Stimulated activated CD8-positive, alpha-beta memory T cell treated with anti-CD3 and anti-CD28 coated beads, Interleukin-7, amount 100 ng/mL, for 1 hour (primary cell): ENCODE measurements at places on chromosomes 1 and 21.

GRCh38 chr1:10444795-10445397 is 4.9 kb upstream of the CORT start:
- DNase-seq: no peak

DNA sequence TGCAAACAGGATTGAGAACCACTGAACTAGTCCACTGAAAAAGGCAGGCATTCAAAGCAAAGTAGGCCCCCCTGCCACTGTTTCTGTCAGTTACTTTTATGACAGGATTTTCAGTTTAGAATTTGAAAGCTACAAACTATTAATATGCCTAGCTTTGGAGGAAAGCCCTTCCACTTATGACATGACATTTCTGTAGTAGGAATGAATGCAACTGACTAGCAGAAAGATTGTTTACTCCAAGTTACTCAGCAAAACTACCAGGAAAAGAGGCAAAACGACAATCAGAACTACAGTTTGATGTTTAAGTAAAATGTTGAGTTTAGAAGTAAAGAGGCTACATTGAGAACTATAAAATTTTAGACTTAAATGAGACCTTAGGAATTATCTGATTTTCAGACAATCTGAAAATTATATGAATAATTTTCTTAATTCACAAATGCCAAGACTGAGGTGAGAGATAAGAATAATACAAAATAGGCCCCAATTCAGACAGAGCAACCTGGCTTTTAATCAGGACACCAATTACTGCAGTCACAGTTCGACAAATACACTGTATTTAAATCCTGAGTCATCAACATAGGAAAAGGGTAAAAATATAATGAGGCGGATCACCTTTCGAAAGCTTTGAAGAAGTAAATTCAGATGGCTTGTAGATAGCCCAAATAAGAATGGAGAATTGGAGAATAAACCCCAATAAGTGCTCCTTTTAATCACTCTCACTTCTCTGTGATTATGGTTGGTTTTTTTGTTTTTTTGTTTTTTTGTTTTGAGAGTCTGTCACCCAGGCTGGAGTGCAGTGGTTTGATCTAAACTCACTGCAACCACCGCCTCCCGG is 2.2 kb downstream of the PRKAB2 start:
- DNase-seq: no peak

GRCh38 chr1:105608713-105609112 is 1447.8 kb upstream of the PRMT6 start:
- no peak for DNase-seq

DNA sequence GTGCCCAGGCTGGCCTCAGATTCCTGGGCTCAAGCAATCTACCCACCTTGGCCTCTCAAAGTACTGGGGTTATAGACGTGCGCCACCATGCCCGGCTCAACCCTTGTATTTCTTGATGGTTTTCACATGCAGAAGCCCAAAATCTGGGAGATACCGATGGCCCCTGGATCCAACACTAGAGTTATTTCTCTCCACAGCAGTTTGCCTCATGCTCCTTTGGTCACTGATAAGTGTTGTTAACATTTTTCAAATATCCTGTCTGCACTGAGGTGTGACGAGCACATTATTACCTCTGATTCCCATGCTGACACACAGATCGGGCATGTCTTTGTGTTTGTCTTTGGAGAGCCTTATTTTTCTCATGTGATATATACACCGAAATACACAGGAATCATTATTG is 107.0 kb downstream of the KIF26B start:
- DNase-seq: no peak

DNA sequence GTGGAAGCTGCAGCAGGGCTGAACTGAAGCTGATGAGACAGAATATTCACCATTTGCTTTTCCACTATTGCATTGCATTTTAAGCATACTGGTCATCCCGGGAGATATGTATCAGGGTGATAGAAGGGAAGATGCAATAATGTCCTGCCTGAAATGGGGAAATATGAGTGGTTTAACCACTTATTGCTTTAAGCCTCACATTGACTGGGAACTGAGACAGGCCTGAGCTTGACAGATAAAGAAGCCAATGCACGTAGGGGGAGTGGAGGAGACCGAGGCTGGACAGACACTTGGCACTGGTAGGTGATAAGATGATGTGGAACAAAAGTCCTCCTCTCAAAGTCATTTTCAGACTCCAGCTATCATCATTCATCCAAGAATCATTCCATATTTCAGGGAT is 911.7 kb upstream of the NCAM2 start:
- no peak for DNase-seq

- DNase-seq: no peak
These were observed 325.1 kb upstream of the GREM2 start for GRCh38 chr1:240936911-240937668.

GRCh38 chr1:3858231-3858981 is 1.1 kb downstream of the DFFB start:
- DNase-seq: no peak

DNA sequence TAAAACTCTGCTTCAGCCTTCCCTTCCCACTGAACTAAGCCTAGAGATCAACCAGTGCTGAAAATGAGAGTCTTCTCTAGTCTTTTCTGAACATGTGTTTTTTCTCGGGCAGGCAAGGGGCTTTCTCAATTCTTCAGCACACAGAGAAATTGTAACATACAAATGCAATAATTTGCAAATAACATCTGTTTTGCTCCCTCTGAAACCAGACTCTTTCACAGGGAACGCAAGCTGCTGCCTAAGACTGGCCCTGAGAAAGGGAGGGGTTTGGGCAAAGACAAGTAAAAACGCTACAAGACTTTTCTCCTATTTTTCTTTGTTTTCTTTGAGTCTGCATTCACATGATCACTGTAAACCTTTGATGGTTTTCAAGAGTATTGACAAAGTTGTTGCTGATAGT is 39.6 kb upstream of the VN1R5 start:
- no peak for DNase-seq

DNA sequence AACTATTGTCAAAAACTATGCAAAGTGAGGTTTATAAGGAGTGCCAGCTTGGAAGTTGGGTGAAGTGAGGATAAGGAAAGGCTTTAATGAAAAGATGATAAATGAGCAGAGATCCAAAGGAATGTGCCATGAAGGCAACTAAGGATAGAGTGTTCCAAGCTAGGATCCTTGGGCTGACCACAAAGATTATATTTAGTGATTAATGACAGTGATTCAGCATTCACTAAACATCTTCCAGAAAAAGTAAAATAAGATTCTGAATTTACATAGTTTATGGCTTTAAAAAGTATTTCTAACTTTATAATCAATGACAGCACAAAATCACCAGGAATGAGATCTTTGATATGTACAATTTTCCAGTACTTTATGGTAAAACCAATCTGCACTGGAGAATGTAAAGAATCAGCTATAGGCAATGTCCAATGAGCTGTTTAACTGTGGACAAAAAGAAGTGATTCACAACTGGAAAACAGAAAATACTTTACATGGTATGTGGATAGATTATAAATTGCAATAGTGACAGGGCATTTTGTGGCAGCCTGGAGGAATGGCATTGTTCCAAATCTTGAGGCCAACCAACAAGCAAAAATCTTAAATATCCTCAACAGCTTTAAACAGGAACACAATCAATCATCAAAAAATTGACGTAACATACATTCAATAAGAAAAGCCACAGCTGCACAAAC is 91.2 kb upstream of the KCTD3 start:
- DNase-seq: no peak

DNA sequence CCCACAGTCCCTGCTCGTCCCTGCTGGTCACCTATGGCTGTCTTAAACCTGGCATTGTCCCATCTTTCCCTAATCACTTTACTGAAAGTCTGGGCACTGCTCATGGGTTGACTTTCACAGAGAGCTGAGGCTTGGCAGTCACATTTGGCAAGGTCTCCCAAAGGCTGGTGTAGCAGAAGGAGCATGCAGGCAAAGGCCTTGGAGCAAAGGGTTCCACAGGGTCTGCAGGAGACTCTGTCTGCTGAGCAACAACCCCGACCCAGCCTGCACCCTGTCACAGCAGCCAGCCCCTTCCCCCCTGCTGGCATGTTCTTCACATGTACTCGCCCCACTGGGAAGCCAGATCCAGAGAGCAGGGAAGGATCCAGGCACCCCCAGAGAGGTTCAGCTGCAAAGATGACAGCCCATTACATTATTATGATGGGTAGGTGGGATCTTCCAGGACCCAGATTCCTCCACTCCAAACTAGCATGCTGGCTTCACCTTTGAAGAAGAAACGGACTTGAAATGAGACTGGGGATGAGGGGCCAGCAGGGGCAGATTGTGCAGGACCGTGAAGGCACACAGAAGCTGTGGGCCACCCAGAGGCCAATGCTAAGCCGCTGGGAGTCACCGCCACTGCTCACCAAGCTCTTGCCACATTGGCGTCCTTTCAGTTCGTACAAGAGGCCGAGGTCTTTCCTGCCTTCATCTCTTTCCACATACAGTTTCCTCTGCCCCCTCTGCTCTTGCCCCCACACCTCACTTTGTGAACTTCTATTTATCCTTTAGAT is 14.2 kb upstream of the TMEM125 start:
- no peak for DNase-seq

DNA sequence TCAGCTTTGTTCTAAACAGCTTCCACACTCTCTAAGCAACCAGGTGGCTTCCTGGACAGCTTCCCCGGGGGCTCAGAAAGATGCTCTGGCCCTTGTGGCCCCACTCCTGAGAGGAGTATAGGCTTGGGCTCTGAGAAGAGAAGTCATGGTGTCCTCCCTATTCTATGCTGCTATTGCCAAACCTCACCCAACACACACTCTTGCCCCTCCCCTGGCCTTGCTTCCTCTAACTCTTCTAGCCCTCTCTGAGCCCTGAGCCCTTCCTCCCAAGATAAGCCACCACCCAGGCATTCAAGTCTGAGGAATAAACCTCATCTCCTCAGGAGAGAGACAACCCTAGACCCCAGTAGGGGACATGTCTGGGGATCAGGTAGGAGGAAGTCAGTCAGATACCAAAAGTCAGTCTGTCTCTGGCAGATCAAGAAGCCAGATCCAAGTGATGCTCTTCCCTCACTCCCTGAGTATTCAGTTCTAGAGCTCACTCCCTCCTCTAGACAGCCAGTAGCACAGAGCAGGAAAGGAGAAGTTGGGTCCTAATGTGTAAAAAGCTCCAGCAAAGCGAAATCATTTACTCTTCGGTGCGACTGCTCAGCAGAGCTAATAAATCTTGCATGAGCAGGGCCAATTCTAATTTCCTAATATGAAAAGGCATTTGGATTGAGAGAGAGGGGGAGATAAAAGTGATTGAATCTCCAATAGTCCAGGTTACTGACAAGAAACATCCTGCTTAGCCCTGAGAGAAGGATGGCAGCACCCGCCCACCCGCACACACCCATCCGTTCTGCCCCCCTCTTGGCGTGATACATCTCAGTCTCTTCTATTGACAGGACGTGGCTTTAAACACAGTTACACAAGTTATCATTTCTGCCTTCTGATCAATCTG is 50.5 kb downstream of the DMAP1 start:
- DNase-seq: no peak

DNA sequence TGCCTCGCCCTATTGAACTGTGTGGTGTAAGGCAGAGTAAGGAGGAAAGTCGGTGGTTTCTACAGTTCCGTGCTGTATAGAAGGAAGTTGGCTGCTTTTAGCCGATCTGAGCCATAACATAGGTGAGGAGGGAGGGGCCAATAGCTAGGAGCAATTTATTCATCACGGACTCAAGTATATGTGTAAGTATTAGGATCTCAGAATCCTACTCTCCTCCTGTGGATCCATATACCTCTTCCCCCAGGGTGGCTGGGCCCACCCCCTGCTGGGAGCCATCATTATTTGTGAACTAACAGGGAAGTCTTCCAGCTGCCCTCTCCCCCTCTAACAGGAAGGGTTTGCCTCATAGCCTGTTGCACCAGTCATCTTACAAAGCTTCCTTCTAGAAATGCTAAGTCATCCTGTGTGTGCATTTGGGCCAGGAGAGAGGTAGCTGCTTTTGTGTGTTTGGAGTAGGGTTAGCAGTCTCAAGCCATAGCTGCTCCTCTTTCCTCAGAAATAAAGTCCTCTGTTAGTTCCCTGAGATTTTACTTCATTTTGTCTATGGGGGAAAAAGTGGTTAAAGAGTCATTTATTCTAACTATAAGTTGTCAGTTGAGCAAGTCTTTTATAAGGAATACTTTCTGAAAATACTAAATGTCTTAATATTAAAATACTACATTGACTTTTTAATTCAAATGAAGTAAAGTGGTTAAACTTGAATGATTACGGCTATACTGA is 14.9 kb upstream of the CENPS start:
- DNase-seq: no peak

GRCh38 chr1:233331676-233332519 is 4.4 kb downstream of the MAP3K21 start:
- DNase-seq: no peak

DNA sequence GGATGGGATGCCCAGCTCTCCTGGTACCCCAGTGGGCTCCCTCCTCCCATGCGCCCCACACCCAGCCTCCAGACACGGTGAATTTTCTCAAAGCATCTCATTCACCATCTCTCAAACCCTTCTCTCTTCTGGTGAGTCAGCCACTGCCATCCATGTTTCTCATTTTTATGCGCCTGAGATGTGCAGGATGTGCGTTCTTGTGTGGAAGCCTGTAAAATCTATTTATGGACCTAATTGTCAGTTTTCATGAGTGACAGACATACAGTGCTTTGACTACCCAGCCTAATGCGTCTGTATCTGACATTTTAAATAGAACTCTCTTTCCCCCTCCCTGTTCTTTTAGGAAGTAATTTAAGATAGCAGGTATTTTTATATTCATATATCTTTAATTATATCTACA is 158.8 kb downstream of the DAB1 start:
- DNase-seq: no peak

DNA sequence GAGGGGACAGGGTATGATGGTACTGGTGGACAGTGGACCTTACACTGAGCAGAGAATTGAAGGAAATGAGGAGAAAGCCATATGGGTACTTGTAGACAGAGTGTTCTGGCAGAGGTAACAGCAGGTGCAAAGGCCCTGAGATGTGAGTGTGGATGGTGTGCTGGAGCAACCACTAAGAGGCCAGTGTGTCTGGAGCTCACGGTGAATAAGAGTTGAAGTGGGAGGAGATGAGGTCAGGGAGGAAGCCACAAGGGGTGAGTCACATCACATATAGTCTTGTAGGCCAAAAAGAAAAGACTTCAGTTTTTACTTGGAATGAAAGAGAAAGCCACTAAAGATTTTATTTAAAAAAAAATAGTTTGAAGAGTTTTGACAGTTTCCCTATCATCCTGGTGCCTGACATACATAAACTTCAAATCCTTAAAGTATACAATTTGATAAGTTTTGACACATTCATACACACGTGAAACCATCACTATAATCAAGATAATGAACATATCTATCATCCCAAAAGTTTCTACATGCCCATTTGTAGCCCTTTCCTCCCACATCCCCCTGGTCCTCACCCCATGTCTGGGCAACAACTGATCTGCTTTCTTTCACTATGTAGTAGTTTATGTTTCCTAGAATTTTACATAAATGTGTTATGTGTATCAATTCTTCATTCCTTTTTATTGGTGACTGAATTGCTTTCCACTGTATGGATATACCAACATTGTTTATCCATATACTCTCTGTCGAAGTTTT is 148.4 kb downstream of the GPATCH2 start:
- no peak for DNase-seq

- no peak for DNase-seq
These were observed 11.8 kb downstream of the CHAF1B start for GRCh38 chr21:36396971-36397370.
